ENCODE measurements at places on chromosomes 16 and 17. TPM values are rescaled to one million over a fixed set of nuclear protein-coding genes. Genes with fewer than 3 reads are reported as not detected.
A peak's percentile ranks its signal among the peaks of the same experiment; 100 is the strongest.

DNA sequence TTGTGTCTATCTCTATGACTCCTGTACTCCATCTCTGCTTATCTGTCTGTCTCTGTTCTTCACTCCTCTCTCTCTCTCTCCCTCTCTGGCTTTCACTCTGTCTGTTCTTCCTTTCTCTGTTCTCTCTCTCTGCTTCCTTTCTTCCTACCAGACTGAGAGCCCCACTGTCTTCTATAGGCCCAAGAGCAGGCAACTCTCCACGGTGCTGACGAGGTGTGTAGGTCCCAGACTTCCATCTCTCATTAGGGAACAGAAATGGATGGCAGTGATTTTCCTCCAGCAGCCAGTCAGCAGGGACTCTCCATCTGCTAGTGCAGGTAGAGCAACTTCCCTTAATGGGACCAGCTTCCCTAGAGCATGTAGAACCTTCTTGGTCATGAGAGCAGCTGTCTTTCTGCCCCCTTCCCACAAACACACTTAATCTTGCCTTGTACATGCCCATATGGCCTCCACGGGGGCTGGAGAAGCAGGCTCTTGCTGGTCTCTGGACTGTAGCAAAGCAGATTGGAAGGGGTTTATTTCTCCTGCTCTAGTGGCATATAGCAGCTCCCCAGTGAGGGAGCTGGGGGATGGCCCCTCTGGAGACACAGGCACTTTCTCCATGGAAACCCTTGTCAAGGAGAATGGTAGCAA lies 47.8 kb upstream of the NLRP1 start:
- no peak for DNase-seq
- H3K27ac ChIP-seq: no peak overlapping the region
- H3K36me3 ChIP-seq: no peaks in the 10 kb centered on the region

DNA sequence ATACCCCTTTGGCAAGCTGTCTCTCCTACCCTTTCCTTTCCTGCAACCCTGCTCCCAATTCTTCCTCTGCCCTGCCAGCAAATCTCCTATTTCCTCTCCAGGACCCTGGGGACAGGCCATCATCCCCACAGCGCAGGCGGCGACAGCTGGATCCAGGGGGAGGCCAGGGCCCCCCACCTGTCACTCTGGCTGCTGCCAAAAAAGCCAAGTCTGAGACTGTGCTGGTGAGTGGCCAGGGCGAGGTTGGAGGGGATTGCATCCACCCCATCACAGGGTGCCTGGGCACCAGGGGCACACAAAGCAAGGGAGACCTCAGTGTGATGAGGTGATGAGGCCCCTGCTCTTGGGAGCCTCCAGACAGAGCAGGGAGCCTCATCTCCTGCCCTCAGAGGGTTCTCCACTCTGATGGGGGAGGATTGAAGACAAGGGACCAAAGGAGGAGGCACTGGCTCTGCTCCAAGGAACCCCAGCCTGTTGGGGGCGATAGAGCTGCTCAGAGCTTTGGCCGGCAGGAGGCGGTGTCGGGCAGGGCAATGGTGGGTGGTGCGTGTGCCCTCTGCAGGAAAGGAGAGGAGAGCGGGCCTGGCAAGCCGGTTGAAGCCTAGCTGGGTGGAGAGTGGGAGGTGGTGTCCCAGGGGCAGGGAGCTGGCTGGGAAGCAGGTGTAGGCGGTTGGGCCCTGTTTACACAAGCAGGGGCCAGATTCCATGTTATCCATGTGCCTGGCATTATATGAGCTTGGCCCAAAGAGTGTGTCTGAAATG lies 15.6 kb upstream of the PDK2 start:
- H3K27me3 ChIP-seq: no peaks in the 10 kb centered on the region
- H3K27ac ChIP-seq: no peak overlapping the region
- peaks cover 10% of the 10 kb centered on the region for H3K4me1 ChIP-seq
- DNase-seq: no peak

DNA sequence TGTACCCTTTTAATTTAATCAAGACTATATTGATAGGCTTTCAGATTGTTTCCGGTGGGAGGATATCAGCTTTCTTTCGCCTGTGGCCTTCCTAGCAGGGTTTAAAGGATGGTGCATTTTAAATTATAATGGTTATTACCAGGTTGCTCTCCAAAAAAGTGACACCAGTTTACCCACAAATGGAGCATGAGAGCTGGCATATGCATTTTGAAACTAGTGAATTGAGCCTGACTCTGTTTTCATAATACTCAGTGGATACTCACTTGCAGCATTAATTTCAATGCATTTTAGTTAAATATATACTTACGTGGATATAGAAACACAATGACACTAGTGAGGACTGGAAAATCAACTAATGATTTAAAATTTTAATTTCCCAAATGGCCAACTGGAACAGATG lies 5.8 kb downstream of the MYL4 start:
- no peaks in the 10 kb centered on the region for H3K27me3 ChIP-seq
- no peak overlapping the region for H3K27ac ChIP-seq
- no peak for DNase-seq
- H3K4me3 ChIP-seq: no peak overlapping the region
- H3K4me1 ChIP-seq: no peaks in the 10 kb centered on the region

GRCh38 chr16:85716022-85716679 lies 27.4 kb upstream of the GINS2 start:
- DNase-seq: no peak
- H3K4me1 ChIP-seq: no peaks in the 10 kb centered on the region
- no peak overlapping the region for H3K27ac ChIP-seq
- no peaks in the 10 kb centered on the region for H3K36me3 ChIP-seq
- no peak overlapping the region for H3K4me3 ChIP-seq

GRCh38 chr16:49487746-49488145 lies 114.1 kb downstream of the C16orf78 start:
- DNase-seq: no peak
- H3K27me3 ChIP-seq: no peaks in the 10 kb centered on the region
- H3K4me1 ChIP-seq: no peaks in the 10 kb centered on the region
- H3K36me3 ChIP-seq: no peaks in the 10 kb centered on the region
- no peak overlapping the region for H3K27ac ChIP-seq

GRCh38 chr16:30557707-30557956 lies 542 bp downstream of the ZNF764 start:
- no peak for DNase-seq
- peaks cover 16% of the 10 kb centered on the region for H3K36me3 ChIP-seq
- H3K4me3 ChIP-seq: peak overlapping the region; percentile 87
- H3K4me1 ChIP-seq: peaks cover 47% of the 10 kb centered on the region

The PRCD gene
- total RNA-seq: 3.5 TPM

The THRA gene
- total RNA-seq: 60.3 TPM

The KRT9 gene
- not detected for total RNA-seq

The ITGB3 gene
- 3.0 TPM for total RNA-seq
